ENCODE measurements at places on chromosomes 3 and 15.
A peak's percentile ranks its signal among the peaks of the same experiment; 100 is the strongest.

- no peak for DNase-seq
Measured at GRCh38 chr3:191695815-191696153, 234.8 kb downstream of the PYDC2 start.

- no peak for DNase-seq
Measured at GRCh38 chr3:74036568-74036967, 411.8 kb upstream of the PDZRN3 start.

- no peak for DNase-seq
Measured at GRCh38 chr3:128573160-128573559, 77.5 kb downstream of the RPN1 start.

GRCh38 chr3:190094160-190094718 is 26.5 kb downstream of the P3H2 start:
- no peak for DNase-seq

DNA sequence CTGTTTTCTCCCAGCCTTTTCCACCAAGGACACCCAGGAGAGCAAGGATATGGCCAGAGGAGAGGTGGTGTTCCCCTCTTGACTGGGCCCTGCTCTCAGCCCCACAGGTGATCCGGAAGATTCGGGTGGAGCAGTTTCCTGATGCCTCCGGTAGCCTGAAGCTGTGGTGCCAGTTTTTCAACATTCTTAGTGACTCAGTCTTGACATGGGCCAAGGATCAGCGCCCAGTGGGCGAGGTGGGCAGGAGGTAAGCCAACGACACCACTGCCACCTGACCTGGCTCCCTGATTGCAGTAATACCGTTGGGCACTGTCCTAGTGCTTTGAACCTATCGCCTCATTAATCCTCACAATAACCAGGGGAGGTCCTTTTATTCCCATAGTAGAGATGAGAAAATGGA is 25.3 kb upstream of the SLC28A1 start:
- no peak for DNase-seq

GRCh38 chr15:71541746-71542145 is 268.6 kb upstream of the NR2E3 start:
- DNase-seq = no peak

- DNase-seq = no peak
Measured at GRCh38 chr3:146431240-146431639, 38.1 kb downstream of the PLSCR2 start.

DNA sequence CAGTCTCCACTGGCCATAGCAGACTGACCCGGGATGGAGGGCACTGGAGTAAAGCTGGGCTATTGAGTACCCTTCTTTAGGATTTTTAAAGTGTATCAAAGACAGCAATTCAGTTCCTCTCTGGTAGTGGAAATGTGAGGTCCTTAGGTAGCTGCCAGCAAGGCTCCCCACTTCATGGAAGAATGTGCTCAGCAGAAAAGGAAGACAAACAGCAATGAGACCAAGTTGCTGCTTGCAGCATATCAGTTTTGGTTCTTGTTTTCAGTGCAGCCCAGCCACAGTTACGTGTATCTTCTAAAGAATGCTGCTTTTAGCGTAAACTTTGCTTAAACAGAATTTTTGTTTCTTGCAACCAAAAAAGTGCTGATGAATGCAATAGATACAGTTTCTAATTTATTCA is 374.0 kb upstream of the CBLB start:
- DNase-seq = no peak

GRCh38 chr15:57382215-57382614 is 5.9 kb downstream of the CGNL1 start:
- DNase-seq = no peak

DNA sequence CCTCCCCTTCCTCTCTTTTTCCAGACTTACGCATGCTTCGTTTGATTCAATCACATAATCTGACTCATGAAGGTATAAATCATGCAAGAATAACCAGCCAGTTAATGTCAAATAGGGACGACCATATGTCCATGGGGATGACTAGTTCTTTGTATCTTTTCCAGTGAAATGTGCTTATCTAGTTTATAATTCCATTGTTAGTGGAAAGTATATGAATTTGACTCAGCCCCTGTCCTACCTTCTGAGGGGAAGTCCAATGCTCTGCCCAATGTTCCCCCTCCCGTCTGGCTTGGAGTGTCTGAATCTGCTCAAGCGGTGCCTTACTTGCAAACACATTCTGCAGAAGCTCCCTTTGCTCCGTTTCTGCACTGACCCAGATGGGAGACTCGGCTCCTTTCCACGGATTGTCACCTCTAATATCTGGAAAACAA is 55.0 kb upstream of the EPHB3 start:
- DNase-seq = no peak

GRCh38 chr15:59237924-59238331 is 31.3 kb downstream of the LDHAL6B start:
- no peak for DNase-seq

DNA sequence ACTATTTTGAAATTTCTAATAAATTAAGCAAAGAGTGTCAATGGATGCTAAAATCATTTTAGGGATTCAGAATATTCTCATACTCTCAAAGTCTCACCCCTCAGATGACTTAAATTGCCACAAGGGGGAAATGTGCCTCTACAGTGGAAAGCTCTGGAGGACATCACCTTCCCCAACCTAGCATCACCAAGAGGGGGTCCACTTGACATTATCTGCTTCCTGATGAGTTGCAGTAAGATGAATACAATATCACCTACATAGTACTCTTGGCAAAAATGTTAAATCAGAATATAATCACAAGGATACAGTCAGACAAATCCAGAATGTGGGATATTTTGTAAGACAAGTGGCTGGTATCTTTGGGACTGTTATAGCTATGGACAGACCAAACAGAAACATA is 290.1 kb downstream of the MFSD1 start:
- no peak for DNase-seq

DNA sequence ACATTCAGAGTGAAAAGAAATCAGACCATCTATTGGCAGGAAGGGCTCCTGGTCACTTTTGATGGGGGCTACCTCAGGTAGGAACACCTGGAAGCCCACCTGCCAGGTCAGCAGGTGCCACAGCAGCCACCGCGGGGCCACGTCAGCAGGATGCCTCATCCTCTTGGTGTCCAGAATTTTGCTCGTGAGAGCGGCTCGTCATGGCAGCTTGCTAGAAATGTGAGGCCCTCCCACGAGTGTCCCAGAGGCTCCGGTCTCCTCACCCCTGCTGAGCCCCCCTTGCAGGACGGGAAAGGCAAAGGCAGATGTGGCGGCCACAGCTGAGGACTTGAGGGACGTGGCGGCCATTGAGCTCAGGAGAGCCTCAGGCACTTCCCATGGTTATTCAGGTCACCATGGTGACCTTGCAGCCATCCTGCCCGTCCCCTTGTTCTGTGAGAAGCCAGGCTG is 129.4 kb downstream of the LRRK1 start:
- DNase-seq = peak; percentile 75

GRCh38 chr3:128269796-128270195 is 116.5 kb downstream of the EEFSEC start:
- no peak for DNase-seq

DNA sequence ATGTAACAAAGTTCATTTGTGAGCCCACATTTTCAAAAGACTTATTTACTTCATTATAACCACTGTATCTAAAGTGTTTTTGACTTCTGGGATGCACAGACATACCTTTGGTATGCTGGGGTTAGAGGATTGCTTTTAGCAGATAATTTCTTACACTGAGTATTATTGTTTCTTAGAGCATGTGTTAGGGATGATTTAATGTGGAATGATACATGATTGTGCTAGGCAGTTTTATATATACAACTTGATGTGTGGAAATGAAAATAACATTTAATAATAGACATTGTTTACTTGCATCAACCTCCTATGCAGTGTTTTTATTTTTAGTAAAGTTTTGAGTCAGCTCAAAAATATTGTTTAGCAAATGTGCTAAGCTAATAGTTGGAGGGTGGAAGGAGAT is 3.4 kb downstream of the KIF23 start:
- DNase-seq = no peak

Measured in ELF-1 (cell line).